ENCODE measurements at places on chromosomes 2 and 18.

DNA sequence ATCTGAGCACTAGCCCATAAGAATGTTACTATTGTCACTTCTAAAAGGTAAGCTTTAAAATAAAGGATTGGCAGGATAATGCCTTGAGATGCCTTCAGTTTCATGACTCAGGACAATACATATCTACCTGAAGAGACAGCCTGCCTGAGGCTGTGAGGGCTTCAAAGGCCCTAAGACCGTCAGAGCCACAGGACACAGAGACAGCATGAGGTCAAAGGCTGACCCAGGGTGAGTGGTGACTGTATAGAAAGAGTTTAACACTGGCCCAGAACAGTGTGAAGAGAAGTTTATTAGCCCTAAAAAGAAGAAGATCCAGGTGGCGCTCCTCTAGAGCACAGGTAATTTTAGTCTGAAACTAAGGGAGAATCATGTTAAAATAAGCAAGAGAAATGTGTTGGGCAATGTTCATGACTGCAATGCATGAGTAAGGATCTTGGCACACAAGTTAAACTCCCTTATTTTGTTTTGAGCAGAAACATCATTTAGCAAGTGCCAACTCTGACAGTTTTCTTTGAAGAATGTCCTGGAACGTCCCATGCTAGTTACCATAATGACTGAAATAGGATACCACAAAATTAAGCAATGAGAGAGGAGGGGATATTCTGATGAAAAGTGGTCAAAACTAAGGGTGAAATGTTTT is 78.1 kb upstream of the FAM110C start:
- no peak for DNase-seq

GRCh38 chr2:168536925-168537466 is 80.9 kb downstream of the CERS6 start:
- DNase-seq: no peak

GRCh38 chr2:76977846-76978727 is 544.1 kb downstream of the LRRTM4 start:
- no peak for DNase-seq

DNA sequence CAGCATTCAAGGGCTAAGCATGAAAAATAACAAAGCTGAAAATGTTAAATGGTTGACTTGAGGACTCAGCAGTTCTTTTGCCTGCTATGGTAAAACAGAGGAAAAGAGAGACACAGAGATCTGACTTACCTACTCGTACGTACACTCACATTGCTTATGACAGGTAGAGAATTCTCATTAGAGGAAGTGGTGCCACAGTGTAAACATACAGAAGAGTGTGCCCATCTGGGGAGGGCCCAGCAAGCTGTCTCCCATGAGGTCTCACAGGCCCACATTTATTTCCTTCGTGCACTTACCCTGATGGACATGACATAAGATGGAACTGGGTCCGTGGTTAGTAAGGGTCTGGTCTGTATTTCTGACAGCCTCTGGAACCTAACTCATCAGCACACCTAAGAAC is 729.1 kb downstream of the BCL11A start:
- no peak for DNase-seq

DNA sequence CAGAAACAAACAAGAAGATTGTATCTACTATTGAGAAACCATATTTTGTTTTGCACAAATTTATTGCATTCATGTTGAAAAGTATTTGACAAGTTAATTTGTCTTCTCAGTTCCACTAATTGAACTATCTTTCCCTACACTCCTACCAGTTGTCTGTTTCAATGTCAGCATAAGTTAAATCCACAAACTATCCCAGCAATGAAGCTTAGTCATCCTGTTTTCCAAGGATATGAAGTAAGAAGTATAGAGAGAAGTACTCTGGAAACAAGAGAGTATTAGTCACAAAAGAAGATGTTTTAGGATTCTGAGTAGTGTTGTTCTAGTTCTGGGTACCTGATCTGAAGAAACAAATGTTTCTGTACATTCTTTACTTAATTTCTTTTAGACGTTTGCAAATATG is 261.6 kb upstream of the ZNF804A start:
- no peak for DNase-seq

GRCh38 chr18:22728481-22729105 is 204.5 kb upstream of the RBBP8 start:
- no peak for DNase-seq

- DNase-seq: no peak
Observed at GRCh38 chr18:71105078-71105819, 816.4 kb downstream of the SOCS6 start.

DNA sequence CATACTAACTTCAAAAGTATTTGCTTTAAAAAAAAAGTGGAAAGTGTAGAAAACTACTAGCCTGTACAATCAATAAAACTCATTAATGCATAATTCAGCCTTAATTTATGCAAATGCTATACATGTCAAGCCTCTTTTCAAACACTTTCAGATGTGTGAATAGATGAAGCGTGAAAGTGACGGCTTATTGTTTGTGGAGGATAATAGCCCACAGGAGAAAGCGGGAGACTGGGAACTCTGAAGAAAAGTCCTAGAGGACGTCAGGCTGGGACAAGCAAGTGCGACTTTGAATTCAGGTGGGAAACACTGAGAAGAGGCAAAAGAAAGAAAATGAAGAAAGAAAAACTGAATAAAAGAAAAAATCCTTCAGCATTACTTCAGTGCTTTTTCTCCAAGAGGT is 108.5 kb downstream of the STK39 start:
- DNase-seq: no peak

DNA sequence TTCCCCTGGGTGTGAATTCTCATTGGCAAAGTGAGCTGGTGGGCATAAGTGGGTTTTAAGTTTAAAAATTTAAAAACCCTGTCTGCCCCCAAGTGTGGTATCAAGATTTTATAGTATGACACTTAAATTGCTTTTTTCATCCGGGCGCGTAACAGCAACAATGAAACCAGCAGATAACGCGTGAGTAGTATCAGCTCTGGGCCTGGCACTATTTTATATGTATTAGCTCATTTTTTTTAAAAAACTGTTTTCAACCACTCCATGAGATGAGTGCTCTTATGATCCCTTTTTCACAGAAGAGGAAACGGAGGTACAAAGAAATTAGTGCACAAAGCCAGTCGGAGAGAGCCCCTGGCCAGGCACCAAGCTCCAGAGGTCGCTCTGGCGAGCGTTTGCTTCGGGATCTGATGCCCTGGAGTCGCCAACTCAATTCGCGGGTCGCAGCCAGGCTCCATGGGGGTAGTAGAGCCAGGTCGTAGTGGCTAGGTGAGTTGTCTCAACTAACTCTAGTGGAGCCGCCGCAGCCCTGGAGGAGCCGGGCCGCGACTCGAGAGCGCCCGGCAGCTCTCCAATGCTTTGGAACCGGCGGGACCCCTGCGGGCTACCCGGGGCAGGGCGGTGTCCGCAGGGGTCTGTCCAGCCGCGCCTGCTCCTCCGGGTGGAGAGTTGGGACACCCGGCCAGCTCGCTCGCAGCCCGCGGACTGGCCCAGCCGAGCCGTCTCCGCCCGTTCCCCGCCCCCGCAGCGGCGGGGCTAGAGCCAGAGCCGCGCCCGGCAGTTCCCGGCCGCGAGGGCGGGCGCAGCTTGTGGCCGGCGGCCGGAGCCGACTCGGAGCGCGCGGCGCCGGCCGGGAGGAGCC is at the start of gene IL1R1:
TSS of gene IL1R1 (plus strand) at position 777 of the 859 bp plus-strand sequence. CDS start 14,979 bp downstream, outside the sequence.
- no peak for DNase-seq

DNA sequence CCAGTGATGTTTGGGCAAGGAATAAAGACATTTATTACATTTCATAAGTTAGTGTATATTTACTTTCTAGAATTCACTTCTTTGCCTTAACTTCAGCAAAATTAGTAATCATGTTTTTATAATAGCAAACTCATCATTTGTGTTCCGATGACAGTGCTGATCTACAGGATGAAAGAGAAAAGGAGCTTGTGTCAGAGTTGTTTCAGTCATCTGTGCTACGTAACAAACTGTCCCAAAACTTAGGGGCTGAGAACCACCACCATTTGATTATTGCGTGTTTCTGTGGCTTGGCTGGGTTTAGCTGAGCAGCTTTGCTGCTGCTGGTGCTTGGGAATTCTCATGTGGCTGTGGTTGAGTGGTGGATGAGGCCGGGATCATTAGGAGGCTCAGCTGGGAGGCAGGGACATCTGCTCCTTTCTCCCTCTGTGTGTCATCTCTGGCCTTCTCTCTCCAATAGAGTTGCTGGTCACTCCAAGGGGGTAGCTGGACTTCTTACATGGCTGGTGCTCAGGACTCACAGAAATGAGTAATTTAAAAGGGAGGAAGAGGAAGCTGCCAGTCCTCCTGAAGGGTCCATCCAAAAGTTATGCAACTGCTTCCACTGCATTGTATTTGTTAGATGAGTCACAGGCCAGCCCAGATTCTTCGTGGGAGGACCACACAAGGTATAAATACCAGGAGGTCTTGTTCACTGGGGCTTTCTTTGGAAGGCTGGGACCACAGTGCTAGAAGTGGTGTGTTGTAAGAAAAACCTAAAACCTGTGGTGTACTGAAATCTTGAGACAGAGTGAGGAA is 43.4 kb upstream of the HAAO start:
- DNase-seq: no peak

GRCh38 chr2:230717600-230717999 is 5.0 kb downstream of the CAB39 start:
- no peak for DNase-seq

- DNase-seq: no peak
Observed at GRCh38 chr2:199466692-199467065, 8.9 kb upstream of the SATB2 start.

GRCh38 chr2:36556842-36557241 is 41.1 kb downstream of the FEZ2 start:
- DNase-seq: no peak

- DNase-seq: no peak
Observed at GRCh38 chr2:63000801-63001200, 49.8 kb upstream of the OTX1 start.

GRCh38 chr18:43635397-43635796 is 358.1 kb upstream of the SYT4 start:
- DNase-seq: no peak

- DNase-seq: no peak
Observed at GRCh38 chr18:69945220-69946114, 2.2 kb downstream of the CD226 start.

- DNase-seq: no peak
Observed at GRCh38 chr2:99406137-99406536, 68.9 kb downstream of the EIF5B start.

DNA sequence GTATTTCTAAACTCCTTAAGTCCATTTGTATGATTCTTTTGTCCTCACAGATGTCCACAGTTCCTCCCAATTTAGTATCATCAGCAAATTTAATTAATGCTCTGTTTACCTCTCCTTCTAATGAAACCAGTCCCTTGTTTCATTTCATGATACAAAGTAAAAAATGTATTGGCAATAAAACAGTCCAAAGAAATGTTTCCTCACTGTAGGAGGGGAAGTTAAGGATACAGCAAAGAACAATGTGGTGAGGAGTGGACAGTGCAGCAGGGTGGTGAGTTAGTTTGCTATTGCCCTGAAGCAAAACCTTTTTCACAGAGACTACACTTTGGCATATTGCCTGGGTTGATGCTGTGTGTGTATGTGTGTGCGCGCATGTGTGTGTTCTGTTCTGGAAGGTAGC is 401.5 kb downstream of the ARHGAP15 start:
- DNase-seq: no peak

- no peak for DNase-seq
Observed at GRCh38 chr2:239143858-239144712, 256.7 kb downstream of the HDAC4 start.

- DNase-seq: no peak
Observed at GRCh38 chr2:68770271-68771111, 35.9 kb downstream of the ARHGAP25 start.

- DNase-seq: no peak
Observed at GRCh38 chr2:55133467-55134315, 83.4 kb upstream of the RTN4 start.

DNA sequence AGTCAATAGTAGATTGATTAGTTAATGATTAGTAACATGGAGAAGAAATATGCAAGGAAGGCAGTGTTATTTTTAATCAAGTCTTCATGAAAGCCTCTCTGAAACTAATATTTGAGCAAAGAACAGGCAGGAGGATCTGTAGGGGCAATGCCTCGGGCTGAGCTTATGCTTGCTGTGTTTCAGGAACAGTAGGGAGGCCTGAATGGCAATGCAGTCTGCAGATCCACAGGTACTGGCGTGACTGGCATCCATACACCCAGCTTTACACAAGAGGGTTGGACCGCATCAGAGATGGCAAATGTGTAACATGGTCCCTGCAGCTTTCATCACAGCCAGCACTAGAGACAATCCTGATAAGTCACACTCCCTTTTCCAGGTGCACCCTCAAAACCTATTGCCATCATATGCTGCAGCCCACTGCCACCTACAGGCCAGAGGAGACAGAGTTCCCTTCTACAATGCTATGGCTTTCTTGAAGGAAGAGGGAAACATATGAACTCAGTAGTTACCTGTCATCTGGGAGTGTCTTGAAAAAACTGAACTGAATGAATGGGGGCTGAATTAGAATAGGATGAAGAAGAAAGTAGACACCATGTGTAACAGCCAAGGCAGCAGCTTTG is 582.4 kb upstream of the RAB6C start:
- DNase-seq: no peak

GRCh38 chr18:57748770-57749603 is 54.1 kb downstream of the ATP8B1 start:
- no peak for DNase-seq

GRCh38 chr2:223652122-223652521 is 50.0 kb upstream of the SCG2 start:
- no peak for DNase-seq

- DNase-seq: no peak
Observed at GRCh38 chr2:108215794-108216211, 24.0 kb upstream of the SULT1C3 start.

GRCh38 chr2:224259831-224260230 is 142.1 kb downstream of the FAM124B start:
- DNase-seq: no peak

DNA sequence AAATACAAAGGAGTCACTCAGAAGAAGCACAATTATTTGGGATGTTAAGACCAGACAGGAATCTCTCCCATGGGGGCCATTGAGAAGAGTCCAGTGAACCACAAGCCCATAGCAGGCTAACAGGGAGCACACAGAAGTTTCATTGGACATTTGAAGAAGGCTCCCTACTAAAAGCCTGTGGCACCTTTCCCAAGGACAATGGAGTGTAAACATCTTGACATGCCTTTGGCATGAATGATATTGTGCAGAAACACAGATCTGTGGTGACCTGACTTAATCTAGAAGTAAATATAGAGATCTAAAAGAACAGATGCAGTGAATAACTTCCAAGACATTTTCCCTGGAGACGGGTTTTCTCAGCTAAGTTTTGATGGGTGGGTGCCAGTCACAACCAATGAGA is 221.5 kb downstream of the EPHA4 start:
- no peak for DNase-seq

- DNase-seq: no peak
Observed at GRCh38 chr2:30492185-30492584, 45.1 kb downstream of the LCLAT1 start.

GRCh38 chr2:85719609-85720240 is 25.6 kb downstream of the GNLY start:
- no peak for DNase-seq

All from activated CD8-positive, alpha-beta memory T cell treated with anti-CD3 and anti-CD28 coated beads for 48 hours (primary cell).